ENCODE measurements at places on chromosomes 6 and 20. TPM values are rescaled to one million over a fixed set of nuclear protein-coding genes. Genes with fewer than 3 reads are reported as not detected.

The ECT2L gene
- total RNA-seq, result not detected

The CLPSL1 gene
- total RNA-seq, result not detected

The TCP11 gene
- 0.31 TPM for total RNA-seq

The MED20 gene
- total RNA-seq, result 52.5 TPM

The TRAM2 gene
- 9.2 TPM for total RNA-seq

The GATA5 gene
- 0.55 TPM for total RNA-seq

The POU5F1 gene
- 4,433 TPM for total RNA-seq

The CD24 gene
- 1,059 TPM for total RNA-seq

The FAM209B gene
- 0.59 TPM for total RNA-seq

Data from H7 (cell line).